Fibroblast of the aortic adventitia (primary cell): ENCODE measurements at places on chromosomes 6 and 20. TPM values are rescaled to one million over a fixed set of nuclear protein-coding genes. Genes with fewer than 3 reads are reported as not detected.

The VWA7 gene
- total RNA-seq: 0.36 and 0.90 TPM in 2 replicates

The TSHZ2 gene
- 6.9 and 48.9 TPM in 2 replicates for total RNA-seq

The GPANK1 gene
- 19.9 and 69.8 TPM in 2 replicates for total RNA-seq

The PSORS1C1 gene
- total RNA-seq: 1.2 and 7.0 TPM in 2 replicates

The GTSF1L gene
- not detected in 2 replicates for total RNA-seq

The MCCD1 gene
- total RNA-seq: not detected in 2 replicates

The SNAI1 gene
- total RNA-seq: 1.1 and 2.7 TPM in 2 replicates

The DPM1 gene
- 52.3 and 70.8 TPM in 2 replicates for total RNA-seq

The HLA-DMB gene
- 0.09 TPM in 1 of 2 replicates, not detected in the other for total RNA-seq

The OPRL1 gene
- 0.63 and 1.3 TPM in 2 replicates for total RNA-seq

The RNF144B gene
- 0.54 and 1.2 TPM in 2 replicates for total RNA-seq

The TMEM14A gene
- total RNA-seq: 16.3 and 60.1 TPM in 2 replicates

The WFDC12 gene
- not detected in 2 replicates for total RNA-seq

The PRRT1 gene
- total RNA-seq: 0.41 and 0.54 TPM in 2 replicates

The PERP gene
- 6.3 and 25.0 TPM in 2 replicates for total RNA-seq

The SLCO4A1 gene
- total RNA-seq: 0.72 and 0.90 TPM in 2 replicates

The LGSN gene
- total RNA-seq: not detected in 2 replicates

The POLH gene
- total RNA-seq: 12.4 and 30.6 TPM in 2 replicates
